ENCODE measurements at places on chromosomes 7 and 10.

GRCh38 chr10:110498087-110498981, 627 bp downstream of the DUSP5 start:
- peak; percentile 46 for DNase-seq

DNA sequence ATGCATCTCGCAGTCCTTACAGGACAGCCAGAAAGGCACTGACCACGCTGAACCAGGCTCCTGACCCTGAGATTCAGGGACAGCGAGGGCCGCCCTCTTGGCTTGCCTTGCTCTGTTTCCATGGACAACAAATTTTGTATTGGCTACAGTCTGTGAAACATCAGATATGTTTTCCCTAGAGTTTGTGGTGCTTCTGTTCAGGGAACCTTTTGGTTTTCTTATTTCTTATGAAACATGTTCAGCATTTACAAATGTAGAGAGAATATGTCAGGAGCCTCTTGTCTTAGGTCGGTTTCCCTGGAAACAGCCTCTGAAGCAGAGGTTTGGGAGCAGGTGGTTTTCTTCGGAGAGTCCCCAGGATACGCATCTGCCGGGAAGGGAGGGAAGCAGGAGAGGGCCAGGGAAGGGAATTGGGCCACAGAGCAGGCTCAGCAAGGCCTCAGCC, 260.1 kb downstream of the CCDC3 start:
- no peak for DNase-seq

- no peak for DNase-seq
Measured at GRCh38 chr7:78345293-78345911, 546.8 kb downstream of the PHTF2 start.

GRCh38 chr10:92517034-92517655, 56.7 kb downstream of the IDE start:
- DNase-seq: peak; percentile 36

DNA sequence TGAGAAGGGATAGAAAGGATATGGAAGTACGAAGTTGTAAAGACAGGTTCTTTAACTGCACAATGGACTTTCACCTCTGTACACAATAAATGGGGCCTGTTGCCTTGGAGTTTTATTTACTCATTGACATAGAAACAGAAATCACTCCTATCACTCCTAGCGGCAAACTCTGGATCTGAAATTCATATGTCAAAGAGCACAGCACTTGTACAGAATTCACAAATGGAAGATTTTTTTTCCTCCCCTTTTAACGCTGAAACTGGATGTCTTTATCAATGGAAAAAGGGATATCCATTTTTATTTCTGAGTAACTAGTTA, 18.2 kb downstream of the NT5C3A start:
- DNase-seq: no peak

DNA sequence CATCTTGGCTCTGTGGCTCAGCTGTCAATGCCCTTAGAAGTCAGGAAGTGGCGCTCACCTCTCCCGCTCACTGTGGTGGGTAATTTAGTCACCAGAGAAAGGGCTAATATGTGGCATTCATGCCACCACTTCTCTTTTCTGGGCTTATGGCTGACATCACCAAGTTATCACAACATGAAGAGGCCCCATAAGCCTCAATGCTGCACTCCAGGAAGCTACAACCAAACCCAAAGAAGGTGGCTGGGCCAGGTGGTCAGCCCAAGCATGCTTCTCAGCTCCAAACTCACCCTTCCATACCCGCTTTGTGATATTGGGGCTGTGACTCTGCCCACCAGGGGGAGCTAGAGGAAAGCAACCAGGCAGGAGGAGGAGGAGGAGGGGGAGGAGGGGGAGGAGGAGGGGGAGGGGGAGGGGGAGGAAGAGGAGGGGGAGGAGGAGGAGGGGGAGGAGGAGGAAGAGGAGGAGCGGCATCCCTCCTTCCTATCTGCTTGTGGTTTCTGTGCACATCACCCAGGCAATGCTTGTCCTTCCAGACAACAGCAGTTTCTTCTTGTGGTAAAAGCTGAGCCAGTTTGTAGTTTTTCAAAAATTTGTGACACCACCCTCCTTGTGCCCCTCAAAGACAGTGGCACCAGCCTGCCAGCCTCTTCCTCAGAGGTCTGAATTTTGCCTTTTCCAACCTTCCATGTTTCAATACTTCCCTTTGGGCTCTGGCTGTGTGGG, 42.1 kb downstream of the CYP26A1 start:
- peak; percentile 33 for DNase-seq

GRCh38 chr7:114865564-114865963, 56.3 kb upstream of the MDFIC start:
- DNase-seq: peak; percentile 50

- DNase-seq: no peak
Measured at GRCh38 chr7:7427363-7427762, 108.3 kb downstream of the COL28A1 start.

DNA sequence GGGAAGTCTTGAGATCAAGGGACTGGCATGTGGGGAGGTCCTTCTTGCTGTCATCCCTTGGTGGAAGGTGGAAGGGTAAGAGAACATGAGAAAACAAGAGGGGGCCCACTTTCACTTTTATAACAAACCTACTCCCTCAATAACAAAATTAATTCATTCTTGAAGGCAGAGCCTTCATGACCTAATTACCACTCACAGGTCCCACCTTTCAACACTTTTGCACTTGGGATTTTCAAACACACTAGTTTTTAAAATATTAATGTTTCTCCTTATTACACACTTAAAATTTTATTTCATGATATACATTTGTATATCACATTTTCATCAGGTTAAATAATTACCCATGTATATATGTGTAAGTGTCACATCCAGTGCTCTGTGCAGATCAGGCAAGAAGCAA, 2.0 kb downstream of the ST7 start:
- DNase-seq: no peak

DNA sequence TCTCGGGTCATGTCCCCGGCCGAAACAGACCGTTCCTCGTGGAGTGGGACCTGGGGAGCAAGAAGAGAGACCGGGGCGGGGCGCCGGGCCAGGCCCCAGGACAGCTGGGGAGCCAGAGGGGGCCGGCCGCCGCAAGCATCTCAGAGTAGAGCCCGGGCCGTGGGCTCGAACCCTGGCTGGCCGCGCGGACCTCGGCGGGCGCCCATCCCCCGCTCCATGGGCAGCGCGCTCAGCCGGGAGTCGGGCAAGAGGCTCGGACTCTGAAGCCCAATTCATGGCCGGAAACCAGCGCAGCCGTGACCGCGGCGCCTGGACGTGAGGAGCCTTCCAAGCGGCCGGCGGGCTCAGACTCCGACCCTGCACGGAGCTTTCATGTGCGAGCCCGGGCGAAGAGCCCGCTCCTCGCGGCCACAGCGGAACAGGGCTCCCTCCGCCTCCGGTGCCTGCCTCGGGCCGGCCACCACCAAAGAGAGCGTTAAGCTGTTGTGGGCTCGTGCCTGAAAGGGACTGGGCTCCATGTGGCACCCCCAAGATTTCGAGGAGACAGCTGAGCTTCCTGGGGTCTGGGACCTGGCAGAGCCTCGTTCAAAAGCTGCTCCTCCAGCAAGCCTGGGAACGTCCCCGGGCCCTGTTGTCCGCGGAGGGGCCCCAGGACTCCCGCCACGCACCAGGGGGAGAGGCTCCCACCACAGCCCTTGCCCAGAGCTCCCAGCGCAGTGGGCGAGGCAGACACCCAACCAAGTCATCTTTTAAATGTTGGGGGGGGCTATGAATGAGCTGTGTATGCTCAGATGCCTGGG, 757 bp upstream of the GRID1 start:
- no peak for DNase-seq

GRCh38 chr10:93703066-93703465, 674 bp upstream of the FRA10AC1 start:
- DNase-seq: no peak

All from effector memory CD4-positive, alpha-beta T cell (primary cell).